ENCODE measurements at places on chromosomes 11 and 22.

DNA sequence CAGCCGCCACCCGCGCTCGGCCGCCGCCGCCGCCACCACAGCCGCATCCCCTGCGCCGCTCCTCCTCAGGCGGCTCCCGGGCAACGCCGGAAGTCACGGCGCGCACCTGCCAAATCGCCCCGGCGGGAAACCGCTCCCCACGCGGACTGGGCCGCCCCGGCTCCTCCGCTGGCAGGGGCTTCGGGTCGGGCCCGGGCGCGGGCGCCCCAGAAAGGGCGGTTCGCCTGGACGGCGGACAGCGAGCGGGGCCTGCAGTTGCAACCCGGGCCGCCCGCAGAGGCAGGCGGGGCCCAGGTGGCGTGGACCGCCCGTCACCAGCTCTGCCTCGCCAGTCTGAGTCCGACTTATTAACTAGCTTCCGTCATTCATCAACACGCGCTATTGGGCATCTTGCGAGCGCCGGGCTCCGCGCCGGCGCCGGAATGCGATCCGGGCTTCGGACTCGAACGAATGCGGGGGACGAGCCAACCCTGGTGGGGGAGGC, at the start of gene HIRA:
Gene HIRA (minus strand): TSS at position 85 of the 484 bp plus-strand sequence. CDS start 257 bp downstream, outside the sequence.
- peak; percentile 76 for ATAC-seq

GRCh38 chr11:43578346-43579170, 102.0 kb upstream of the HSD17B12 start:
- no peak for ATAC-seq

DNA sequence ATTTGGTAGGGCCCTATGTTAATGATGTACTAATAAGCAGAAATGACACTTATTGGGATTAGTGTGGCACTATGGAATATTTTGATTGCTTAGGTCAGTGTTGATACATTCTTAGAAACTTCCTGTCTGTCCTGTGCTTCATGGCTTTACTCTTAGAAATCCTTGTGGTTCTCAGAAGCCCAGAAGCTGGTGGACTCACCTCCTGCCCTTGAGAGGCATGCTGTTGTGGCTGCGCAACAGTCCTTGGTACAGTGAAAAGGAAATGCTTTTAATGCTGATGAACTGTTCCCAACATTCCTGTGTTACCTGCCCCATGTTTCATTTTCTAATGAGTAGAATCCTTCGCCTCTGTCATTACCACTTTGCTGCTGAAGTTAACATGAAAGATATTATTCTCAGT, 52.4 kb upstream of the MYO18B start:
- no peak for ATAC-seq

DNA sequence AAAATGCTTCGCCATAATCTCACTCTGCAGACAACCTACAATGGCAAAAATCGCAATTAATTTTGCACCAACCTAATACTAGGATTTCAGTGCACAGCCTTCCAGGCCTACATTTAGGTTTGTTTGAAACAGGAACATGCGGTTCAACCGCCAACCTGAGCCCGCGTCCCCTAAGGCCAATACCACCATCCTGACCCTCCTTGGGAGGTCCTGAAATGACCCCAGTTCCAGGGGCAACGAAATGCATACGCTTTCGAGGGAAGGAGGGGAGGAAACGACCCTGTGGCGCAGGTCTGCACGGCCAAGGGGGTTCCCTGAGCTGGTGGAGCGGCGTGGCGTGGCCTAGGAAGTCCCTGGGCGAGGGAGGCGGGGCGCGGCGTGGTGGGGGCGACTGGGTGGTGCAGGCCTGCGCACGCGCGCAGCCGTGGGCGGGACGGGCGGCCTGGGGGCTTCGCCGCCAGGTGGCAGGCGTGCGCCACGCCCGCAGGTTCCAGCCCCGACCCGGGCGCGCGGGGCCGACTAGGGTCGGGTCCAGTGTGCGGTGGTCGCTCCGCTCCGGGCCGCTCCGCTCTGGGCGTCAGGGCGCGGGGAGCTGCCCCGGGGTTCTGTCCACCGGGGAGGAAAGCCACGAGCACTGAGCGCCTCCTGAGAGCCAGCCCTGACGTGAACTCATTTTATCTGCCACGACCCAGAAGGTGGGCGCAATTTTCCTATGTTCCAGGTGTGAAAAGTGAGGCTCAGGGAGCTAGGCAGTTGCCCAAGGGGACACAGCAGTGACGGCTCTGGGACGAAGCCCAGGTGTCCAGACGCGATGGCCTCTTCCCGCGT, 94.1 kb downstream of the SWAP70 start:
- peak; percentile 72 for ATAC-seq

GRCh38 chr11:111526501-111526900, 11.9 kb downstream of the HOATZ start:
- no peak for ATAC-seq

DNA sequence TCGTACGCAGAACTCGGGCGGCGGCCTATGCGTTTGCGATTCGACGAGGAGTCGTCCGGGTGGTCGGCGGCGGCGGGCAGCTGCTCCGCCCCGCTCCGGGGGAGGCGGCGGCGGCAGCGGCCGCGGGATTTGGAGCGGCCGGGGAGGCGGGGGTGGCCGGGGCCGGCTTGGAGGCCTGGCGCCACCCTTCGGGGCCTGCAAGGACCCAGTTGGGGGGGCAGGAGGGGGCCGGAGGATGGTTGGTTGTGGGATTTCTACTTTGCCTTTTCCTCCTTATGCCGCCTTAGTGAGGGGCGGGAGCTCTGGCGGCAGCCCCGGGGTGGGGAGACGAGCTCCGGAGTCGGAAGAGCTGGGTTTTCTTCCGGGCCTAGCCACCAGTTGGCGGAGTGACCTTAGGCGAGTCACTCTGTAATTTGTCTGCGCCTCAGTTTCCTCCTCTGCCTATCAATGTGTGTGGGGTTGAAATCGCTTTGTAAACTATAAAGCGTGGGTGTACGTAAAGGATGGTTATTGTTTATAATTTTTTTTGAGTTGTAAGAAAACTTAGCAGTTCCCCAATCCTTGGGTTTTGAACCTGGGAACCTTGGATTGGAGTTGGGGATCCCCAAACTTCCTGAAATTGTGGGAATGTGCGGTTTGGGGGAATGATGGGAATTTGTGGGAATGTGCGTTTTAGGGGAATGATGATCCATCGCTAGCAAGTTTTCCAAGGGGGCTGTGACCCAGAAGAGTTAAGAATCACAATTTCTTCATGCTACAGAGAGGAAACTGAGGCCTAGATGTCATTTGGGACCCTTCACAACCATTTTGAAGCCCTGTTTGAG, 679 bp downstream of the TUG1 start:
- ATAC-seq = peak; percentile 61

- peak; percentile 72 for ATAC-seq
Observed at GRCh38 chr22:43110927-43111623, 525 bp downstream of the BIK start.
